Epithelial cell of proximal tubule (primary cell): ENCODE measurements at places on chromosomes 6 and 20.

DNA sequence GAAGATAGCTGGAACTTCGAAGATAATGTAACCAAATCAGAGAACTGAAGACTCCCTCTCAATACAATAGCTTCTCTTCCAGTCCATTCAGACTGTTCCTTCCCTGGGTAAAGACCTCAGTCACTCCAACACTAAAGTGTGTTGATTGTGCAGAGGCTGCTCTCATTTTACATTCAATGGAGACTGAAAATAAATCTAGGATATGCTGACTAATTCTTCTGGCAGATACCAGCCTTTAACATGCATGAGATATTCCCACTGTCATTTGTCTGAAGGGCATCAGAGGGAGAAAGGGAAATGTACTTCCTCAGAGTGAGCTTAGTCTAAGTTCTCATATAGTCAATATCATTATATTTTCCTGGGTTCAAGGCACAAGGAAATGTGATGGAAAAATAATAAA, 166.4 kb upstream of the IRAK1BP1 start:
- DNase-seq: no peak

DNA sequence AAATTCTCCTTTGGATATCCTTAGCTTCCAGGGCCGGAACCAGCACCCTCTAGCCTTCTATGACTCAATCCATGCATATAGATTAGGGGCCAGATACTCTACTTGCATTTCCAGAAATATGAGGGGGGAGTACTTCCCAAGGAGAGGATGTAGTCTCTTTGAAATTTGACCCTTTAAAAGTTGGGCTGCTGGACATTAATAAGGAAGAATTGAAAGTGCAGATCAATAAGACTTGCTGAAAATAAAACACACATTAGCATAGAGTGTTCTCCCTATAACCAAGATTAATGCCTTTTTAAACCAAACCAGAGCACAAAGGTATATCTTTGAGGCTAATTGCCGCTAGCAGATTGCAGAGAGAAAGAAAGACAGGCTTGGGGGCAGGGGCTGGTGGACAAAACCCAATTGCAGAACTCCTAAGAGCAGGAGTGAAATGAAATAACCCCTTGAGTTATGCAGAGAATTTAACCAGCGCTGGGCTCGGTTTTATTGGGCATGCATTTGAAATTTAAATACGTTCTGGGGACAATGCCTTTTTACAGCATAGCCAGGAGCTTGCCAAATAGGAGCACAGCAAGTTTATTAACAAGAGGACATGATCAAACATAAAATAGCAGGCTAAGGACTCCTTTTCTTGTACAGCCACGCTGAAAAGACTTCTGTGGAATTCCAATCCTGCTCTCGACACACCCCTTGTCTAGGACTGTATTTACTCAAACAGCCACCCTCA, 108.2 kb upstream of the SALL4 start:
- peak; percentile 22 for DNase-seq

DNA sequence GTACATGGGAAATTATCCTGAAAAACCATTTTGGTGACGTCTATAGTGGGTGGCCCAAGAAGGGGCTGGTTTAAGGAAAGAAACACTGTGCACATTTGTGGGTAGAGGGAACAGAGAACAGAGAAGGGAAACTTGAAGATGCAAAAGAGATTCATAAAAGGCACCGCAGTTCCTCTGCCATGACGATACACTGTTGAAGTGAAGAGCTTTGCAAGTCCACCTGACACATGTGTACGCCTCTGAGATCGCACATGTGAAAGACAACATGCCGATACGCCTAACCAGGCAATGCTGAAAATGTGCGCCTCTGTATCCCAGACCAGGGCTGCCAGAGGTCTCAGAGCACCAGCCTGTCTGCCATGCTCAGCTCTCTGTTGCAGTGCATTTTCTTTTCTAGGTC, 180.9 kb downstream of the KIF16B start:
- DNase-seq: no peak

DNA sequence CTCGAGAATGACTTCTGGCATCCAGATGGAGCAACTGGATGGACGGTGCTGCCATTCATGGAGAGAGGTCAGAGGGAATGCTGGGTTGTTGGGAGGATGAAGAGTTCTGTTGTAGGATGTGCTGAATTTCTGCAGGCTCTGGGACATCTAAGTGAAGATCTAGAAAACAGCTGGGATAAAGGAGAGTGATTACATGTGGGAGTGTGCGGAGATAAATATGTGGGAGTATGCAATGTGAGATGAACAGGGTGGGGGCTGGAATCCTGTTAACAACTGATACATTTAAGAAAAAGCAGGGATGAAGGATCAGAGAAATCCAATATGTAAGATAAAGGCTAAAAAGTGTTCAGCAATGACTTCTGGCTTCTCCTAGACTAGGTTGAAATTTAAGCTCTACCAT, 43.1 kb downstream of the FAXC start:
- DNase-seq: no peak

- no peak for DNase-seq
Measured at GRCh38 chr6:82076916-82077315, 170.6 kb downstream of the IBTK start.

DNA sequence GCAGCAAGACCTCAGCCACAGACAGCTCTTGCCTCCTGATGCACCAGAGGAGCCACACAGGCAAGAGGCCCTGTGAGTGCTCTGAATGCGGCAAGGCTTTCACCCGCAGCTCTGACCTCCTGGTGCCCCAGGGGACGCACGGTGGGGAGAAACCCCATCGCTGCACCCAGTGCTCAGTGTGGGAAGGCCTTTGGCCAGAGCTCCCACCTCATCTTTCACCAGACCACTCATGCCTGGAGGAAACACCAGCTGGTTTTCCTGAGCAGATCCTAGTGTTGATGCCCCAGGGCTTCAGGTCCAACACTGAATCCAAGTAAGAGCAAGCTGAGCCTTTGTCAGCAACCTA, 37.0 kb upstream of the XRN2 start:
- DNase-seq: no peak

GRCh38 chr6:132214716-132215115, 186.6 kb downstream of the MOXD1 start:
- DNase-seq: no peak

GRCh38 chr6:163313981-163314380, 100.5 kb upstream of the QKI start:
- DNase-seq: no peak

- DNase-seq: no peak
Measured at GRCh38 chr6:134503585-134504281, 185.8 kb upstream of the SGK1 start.

DNA sequence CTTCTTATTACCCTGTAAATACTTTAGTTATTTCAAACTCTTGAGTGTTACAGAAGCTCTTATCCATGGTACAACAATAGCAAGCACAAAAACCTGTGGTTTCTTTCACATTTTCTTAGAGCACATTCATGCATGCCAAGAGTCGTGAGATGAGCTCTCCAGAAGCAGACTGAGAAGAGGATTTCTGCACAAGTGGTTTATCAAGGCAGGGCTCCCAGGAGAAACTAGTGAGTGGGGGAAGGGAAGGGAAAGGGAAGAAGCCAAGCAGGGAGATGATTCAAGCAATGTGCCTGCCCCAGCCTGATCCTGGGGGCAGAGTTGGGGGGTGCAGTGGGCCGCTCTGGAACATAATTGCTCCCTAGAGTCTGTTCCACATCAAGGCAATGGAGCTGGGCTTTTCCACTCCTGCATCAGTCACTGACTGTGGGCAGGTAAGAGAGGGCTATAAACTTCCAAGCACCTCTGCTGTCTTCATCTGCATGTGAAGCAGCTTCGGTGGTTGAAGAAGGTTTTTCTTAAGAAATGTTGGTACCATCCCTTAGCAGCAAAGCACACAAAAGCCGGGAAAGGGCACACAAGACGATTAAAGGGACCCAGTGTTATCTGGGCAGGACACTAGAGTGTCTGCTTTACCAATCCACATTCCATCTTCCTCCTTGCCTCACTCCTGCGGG, 152.1 kb downstream of the PLCB4 start:
- DNase-seq: peak; percentile 40

- no peak for DNase-seq
Measured at GRCh38 chr6:42429042-42429585, 22.6 kb downstream of the TRERF1 start.
